ENCODE measurements at places on chromosomes 2 and 18.

DNA sequence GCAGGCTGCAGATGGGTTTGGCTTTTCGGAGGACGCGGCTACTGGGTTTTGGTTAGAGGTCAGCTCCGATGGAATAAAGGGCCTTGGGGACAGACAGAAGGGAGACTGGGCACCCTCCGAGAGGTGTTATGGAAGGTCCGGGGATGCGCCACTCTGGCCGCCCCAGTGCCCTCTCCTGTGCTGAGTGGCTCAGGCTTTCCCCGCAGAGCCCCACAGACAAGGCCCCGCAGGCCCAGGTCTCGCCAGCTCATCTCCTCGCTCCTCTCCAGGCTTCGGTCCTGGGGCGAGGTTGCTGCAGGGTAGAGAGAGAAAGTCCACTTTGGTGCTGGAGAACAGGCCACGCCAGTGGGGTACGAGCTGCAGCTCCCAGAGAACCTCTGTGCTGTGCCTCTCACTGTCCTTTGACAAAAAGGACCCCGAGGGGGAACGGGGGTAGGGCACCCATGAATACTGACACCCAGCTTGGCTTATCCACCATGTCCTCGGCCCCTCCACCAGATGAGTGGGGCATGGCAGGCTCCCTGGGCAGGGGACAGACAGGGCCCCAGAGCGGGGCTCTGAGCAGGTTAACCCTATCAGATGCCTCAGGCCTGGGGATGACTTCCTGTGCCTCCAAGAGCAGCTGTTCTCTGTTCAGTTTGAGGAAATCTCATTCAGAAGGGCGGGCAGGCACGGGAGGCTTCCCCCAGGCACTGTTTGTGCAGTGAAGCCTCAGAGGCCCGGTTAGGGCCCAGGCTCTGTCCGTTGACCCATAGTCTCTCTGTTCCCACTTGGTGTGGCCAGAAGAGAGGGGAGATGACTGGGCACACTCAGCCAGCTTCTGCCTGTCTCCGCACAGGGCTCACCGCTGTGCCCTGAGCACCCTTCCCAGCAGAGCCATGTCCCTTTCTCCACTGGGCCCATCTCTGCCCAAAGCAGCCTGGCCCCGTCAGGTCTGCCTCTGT lies 15.7 kb upstream of the CNNM3 start:
- no peak for DNase-seq

- DNase-seq, result no peak
These were observed 78.1 kb upstream of the LAPTM4A start for GRCh38 chr2:20129331-20130159.

DNA sequence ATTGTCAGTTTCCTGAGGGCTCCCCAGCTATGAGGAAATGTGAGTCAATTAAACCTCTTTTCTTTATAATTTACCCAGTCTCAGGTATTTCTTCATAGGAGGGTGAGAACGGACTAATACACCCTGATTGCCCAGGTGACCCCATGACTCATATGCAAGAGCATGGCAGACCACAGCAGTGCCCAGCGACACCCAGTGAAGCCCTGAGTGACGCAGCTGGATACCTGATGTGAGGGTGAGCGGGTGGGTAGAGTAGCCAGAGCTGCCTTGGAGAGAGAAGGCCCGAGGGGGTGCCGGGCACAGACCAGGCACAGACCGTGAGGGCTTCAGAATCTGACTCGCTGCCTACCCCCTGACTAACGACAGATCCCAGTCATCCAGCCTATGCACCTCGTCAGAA lies 15.4 kb downstream of the ALPG start:
- no peak for DNase-seq

GRCh38 chr2:64052463-64053241 lies 33.4 kb upstream of the VPS54 start:
- no peak for DNase-seq

GRCh38 chr2:172357442-172357841 lies 69.9 kb upstream of the ITGA6 start:
- no peak for DNase-seq

DNA sequence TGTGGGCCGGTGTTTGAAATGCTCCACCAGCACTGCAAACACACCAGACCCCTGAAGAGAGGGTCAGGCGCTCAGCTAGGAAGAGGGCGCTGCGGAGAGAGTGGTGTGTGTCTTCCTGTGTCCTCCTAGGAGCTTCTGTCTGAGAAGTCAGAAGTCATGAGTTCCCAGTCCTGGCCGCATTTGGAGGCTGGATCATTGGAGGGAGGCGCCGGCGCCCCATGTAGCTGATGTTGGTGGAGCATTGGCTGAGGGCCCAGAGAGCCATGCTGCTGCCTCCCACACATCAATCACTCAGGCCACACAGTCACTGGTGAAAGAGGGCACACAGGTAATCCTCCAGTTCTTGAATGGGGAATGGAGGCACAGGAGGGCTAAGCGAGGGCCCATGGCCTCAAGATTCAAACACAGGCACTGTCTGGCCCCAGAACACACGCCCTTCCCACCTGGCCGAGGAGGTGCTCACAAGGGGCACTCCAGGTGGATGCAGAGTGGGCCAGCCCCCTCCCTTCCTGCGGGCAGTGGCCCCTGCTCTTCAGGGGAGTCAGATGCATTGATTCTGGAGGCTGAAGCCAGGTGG lies 66.3 kb downstream of the RRM2 start:
- no peak for DNase-seq

- no peak for DNase-seq
These were observed 519.2 kb upstream of the MYT1L start for GRCh38 chr2:2850218-2850755.

GRCh38 chr2:54429054-54429453 lies 27.1 kb upstream of the SPTBN1 start:
- no peak for DNase-seq

DNA sequence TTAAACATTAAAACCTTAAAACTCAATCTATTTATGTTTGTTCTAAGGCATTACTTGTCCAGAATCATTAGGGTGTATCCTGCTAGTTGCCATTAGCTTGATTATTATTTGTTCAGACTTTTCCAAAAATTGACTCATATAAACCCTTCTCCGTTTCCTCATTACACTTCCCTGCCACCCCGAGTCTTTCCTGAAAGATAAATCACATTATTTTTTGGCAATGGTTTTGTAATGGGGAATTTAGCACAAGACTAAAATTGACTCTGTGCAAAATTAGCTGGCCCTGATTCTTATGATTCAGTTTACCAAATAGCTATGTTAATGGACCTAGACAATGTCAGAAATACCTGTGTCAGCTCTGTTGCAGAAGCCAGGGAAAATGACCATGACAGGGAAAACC lies 112.2 kb upstream of the NT5C1B start:
- no peak for DNase-seq

GRCh38 chr18:13395577-13395976 lies 177.0 kb downstream of the LDLRAD4 start:
- DNase-seq, result no peak

GRCh38 chr2:39933196-39933595 lies 154.1 kb upstream of the THUMPD2 start:
- no peak for DNase-seq

DNA sequence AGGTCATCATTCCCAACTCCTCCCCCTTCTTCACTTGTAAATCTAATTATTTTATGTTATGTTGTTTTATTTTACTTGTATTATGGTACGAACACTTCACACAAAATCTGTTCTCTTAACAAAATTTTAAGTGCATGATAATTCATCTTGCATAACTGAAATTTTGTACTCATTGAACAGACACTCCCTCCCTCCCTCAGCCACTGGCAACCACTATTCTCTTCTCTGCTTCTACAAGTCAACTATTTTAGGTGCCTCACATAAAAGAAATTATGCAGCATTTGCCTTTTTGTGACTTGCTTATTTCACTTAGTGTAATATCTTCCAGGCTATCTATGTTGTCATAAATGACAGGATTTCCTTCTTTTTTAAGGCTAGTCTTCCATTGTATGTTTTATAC lies 30.4 kb upstream of the OSBPL6 start:
- DNase-seq, result no peak

- DNase-seq, result no peak
These were observed 86.3 kb upstream of the SLC66A3 start for GRCh38 chr2:11068856-11069526.

DNA sequence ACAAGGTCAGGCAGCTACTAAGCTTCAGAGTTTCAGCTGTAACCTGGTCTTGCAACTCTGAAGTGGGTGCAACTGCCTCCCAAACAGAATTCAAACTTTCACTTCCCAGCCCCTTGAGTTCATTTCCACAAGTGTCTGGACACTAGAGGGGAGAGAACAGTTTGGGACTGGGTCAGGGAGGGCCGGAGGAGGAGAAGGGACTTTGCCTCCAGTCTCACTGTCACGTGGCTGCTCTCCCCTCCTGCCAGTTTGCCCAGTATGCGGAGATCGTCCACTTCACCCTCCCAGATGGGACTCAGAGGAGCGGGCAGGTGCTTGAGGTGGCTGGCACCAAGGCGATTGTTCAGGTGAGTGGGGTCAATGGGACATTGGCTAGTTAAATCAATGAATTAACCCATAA lies 20.6 kb upstream of the ANKRD53 start:
- no peak for DNase-seq

GRCh38 chr2:186771850-186772463 lies 77.0 kb downstream of the ZSWIM2 start:
- no peak for DNase-seq

All from stimulated activated CD4-positive, alpha-beta T cell treated with anti-CD3 and anti-CD28 coated beads, Interleukin-1b, Interleukin-23, amount 100 ng/mL, for 1 hour (primary cell).